ELR (cell line): ENCODE measurements at places on chromosomes 3 and 15.

DNA sequence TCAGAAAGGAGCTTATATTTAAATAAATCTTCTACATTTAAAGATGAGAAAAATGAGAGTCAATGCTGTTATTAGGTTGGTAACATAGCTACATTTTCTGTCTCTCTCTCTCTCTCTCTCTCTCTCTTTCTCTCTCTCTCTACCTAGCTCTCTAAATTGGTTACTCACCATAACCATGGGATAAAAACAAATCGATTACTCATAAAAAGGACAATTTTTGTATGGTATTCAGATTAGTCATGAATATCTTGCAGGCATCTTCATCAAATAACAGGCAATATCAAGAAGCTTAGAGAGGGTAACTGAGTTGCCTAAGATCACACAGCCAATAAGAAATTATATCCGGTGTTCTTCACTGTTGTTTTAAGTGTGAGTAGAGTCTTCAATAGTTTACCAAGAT is 81.8 kb upstream of the ALCAM start:
- peak; percentile 78 for DNase-seq

GRCh38 chr3:126109146-126109879 is 25.4 kb upstream of the SLC41A3 start:
- no peak for DNase-seq

- DNase-seq: no peak
Observed at GRCh38 chr3:52458031-52458760, 2.8 kb downstream of the NISCH start.

DNA sequence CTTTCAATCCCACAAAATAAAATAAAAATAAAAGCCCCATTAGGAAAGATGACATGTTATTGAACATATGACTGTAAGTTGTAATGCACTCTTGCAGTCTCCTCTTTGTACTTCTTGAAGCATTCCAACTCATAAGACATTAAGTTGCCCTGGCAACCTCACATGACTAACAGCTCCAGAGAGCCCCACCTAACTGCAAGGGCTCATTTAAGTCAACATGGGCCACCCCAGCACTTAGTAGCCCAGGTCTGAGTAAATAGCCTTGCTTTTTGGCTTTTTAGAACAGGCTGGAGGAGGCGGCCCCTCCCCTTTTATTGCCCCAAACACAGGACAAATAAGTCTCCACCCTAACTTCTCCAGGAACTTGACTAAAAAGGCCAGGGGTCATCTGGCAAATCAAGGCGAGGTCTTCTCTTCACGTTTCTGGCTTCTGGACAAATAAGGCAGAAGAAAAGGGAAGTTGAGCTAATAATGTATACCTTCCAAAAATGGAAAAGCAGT is 135.1 kb downstream of the TMCO5A start:
- peak; percentile 88 for DNase-seq

DNA sequence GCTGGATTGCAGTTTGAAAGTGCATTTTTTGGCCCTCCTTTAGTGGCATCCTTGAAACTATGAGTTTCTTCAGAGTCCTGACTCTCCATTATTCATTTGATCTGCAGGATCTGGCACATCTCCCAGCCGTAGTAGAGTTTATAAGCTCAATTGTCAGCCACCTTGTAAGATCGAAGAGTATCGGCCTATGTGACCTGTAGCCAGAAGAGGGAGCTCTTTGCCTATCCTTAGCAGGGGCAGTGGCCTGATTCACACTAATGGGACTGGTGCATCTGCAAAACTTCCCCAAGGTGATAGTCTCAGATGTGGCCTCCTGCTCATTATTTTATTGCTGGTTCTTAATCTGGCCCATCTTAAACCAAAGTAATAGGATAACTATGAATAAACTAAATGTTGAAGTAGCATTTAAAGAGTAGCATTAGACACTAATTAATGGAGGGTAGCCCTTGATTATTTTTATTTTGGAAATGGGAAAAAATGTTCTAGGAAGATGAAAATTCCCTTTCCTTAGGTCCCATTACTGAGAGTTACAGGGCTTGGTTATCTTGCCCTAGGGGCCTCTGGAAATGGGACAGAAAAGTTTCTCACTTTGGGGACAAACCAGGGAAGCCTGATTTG is 21.2 kb downstream of the GCSAM start:
- DNase-seq: peak; percentile 78

- peak; percentile 45 for DNase-seq
Observed at GRCh38 chr3:98966434-98966833, 64.9 kb upstream of the DCBLD2 start.

DNA sequence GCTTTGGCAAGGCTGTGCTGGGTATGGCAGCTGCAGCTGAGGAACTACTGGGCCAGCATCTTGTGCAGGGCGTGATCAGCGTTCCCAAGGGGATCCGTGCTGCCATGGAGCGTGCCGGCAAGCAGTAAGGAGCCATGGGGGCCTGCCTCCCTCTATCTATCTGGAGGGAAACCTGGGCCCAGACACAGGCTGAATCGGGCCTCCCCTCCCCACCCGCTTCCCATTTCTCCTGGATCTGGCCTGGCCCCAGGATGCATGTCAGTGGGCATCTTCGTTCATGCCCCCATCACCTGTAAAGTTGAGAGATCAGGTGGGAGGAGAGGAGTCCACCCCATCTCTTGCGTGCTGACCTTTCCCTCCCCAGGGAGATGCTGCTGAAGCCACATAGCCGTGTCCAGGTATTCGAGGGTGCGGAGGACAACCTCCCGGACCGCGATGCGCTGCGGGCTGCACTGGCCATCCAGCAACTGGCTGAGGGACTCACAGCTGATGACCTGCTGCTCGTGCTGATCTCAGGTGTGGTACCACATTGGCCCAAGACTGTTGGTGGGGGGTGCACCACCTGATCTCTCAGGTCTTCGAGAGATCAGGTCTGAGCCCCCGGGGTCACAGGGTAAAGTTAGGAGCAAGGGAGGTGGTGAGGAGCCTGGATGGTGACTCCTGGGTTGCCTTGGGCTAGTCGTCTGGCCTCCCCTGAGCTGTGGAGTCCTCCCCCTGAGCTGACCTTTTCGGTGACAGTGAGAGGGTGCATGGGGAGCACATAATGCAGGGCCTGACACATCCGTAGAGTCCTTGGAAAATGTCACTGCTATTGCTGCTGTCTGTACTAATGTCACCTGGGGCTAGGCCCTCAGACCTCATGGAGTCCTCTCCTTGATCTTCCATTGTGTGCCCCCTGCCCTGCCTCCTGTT is 3.2 kb downstream of the GLYCTK start:
- DNase-seq: no peak

- no peak for DNase-seq
Observed at GRCh38 chr3:33006081-33006480, 54.6 kb downstream of the CCR4 start.

GRCh38 chr15:60901647-60902046 is 327.5 kb downstream of the RORA start:
- no peak for DNase-seq

GRCh38 chr3:41190509-41191284 is 8.6 kb upstream of the CTNNB1 start:
- DNase-seq: no peak

DNA sequence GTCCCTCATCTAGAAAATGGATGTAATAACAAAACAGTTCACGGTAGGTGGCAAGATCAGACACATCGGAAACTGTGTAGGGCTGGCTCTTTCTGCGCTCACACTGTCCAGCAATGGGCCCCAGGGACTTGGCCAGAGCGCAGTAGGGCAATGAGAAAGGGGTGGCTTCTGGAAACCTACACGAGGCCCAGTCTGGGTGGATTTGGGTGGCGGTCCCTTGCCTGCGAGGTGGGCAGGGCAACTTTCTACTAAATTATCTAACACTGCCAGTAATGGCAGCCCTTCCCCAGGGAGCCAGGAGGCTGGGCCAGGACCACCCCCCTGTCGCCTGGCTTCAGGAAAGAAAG is 2.1 kb upstream of the TNK2 start:
- DNase-seq: no peak

GRCh38 chr3:183634707-183635106 is 716 bp upstream of the KLHL24 start:
- DNase-seq: no peak

DNA sequence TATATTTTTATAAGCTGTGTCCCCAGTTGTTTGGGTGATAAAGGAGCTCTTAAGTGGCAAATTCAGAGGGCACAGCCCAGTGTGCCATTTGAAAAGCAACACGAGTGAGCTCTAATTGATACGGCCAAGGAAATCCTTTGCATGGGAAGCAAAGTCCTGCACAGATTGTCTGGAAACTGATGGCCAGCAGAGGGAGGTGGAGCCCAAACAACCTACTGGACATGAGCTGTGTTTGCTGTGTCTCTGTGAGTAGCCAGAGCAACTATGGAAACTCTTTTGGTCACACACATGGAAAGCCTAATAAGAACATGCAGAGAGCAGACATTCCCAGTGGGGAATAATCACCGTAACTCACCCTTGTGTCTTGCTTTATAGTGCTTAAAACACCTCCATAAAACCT is 24.4 kb downstream of the ONECUT1 start:
- peak; percentile 27 for DNase-seq

- DNase-seq: no peak
Observed at GRCh38 chr3:112585782-112586181, 23.9 kb downstream of the SLC35A5 start.

DNA sequence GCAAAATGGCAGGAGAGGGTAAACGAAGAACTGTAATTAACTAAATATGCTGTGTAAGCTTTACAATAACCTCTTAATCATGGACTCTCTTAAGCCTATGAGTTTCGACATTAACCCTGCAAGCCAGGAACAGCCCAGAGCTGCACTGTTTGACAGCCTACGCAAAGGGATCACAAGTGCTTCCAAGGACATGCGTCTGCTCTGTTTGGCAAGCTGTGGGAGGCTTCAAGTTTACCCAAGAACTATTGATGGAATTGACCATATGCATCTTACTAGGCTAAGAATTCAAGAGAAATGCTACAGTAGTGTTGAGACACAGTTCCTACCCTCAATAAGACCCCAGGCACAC is 66.0 kb downstream of the PDZRN3 start:
- no peak for DNase-seq

DNA sequence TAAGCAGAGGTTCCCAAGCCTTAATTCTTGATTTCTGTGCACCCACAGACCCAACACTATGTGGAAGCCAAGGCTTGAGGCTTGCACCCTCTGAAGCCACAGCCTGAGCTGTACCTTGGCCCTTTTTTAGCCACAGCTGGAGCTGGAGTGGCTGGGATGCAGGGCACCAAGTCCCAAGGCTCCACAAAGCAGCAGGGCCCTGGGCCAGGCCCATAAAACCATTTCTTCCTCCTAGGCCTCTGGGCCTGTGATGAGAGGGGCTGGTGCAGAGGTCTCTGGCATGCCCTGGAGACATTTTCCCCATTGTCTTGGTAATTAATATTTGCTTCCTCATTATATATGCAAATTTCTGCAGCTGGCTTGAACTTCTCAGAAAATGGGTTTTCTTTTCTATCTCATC is 60.9 kb upstream of the GSK3B start:
- no peak for DNase-seq

DNA sequence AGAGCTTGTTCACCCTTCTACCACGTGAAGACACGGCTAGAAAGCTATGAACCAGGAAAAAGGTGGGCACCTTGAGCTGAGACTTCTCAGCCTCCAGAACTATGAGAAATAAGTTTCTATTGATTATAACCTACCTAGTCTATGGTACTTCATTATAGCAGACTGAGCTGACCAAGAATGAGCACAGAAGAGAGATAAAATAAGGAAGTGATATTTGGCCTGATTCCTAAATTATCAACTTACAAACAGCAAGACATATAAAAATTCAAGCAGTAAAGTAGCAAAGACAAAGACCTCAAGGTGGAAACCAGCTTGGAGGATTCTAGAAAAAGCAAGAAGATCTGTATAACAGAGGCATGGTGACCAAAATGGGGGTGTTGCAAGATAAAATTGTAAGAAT is 63.9 kb upstream of the OSTN start:
- DNase-seq: no peak

DNA sequence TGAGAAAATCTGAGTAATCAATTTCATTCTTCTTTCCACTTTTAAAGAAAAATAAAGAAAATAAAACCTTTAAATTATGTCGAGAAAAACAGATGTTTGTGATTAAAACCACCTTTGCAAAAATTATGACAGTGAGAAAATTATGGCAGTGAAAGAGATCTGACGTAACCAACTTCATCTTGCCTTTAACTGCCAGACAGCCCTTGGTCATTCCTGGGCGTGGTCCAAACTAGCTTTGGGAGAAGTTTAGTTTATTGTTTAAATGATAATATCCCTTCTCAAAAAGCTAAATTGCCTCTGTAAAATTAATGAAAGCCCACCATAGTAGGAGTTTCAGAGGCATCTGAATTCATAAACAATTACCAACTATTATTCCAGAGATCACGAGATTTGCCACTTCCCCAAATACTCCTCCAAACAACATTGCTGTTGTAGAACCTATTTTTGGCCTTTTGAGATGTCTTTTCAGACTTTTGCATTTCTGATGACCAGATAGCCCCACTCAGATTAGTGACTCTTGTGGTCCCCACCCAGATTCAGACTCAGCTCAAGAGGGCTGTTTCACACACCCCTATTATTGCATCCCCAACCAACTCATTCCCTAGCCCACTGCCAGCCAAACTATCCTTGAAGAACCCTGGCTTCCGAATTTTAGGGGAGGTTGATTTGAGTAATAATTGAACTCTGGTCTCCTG is 664.4 kb upstream of the CBLB start:
- no peak for DNase-seq

GRCh38 chr15:41603941-41604911 is 45.2 kb downstream of the TYRO3 start:
- peak; percentile 86 for DNase-seq

DNA sequence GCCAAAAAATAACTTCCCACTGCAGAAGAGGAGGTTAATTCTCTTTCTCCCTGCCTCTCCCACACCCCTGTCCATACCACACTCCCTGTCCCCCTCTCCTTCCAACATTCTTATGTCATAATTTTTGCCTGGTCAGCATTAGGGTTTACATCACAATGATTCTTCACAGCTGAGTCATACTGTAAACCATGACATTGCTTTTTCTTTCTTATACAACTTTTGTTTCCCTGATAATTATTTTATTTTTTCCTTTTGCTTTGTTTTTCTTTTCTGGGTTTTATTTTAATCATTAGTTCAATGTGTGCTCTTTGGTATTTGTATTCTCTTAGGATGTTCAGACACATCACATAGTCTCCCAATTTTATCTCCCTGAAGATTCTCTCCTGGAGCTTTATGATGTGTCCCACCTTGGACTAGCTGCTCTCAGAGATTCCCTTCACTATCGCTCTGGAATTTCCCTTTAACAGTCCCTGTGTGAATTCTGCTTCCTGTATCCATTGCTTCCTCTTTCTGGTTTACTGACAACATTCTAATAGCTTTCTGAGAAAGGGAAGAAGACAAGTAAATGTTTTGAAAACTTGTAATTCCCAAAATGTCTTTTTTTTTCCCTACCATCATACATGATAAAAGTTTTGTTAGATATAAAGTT is 70.7 kb downstream of the SOX2 start:
- peak; percentile 28 for DNase-seq

- no peak for DNase-seq
Observed at GRCh38 chr3:113213896-113214587, 2.7 kb downstream of the BOC start.
